ENCODE measurements at places on chromosomes 6 and 20.

DNA sequence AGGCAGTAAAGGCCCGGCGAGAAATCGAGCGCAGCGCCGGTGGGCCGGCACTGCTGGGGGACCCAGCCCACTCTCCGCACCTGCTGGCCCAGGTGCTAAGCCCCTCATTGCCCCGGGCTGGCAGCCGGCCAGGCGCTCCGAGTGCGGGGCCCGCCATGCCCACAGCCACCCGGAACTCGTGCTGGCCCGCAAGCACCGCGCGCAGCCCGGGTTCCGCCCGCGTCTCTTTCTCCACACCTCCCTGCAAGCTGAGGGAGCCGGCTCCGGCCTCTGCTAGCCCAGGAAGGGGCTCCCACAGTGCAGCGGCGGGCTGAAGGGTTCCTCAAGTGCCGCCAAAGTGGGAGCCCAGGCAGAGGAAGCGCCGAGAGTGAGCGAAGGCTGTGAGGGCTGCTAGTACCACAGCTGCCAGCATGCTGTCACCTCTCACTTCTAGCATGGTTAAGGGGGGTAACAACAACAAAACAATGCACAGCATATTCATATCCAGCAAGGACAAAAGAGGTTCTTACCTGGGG is 11.3 kb upstream of the GMPR start:
- DNase-seq = no peak

DNA sequence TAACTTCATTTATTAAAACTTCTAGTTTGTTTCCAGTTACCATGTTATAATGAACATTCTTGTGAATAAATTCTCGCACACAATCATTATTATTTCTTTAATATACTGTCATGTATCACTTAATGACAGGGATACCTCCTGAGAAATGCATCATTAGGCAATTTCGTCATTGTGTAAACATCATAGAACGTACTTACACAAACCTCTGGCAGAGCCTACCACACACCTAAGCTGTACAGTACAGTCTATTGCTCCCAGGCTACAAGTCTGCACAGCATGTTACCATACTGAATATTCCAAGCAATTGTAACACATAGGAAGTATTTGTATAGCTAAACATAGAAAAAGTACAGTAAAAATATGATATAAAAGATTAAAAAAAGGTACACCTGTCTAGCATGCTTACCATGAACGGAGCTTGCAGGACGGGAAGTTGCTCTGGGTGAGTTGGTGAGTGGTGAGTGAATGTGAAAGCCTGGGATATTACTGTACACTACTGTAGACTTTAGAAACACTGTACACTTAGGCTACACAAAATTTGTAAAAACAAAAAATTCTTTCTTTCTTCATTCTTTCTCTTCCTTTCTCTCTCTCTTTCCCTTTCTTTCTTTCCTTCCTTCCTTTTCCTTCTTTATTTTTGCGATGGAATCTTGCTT is 268.2 kb upstream of the SOX4 start:
- no peak for DNase-seq

GRCh38 chr6:113994934-113995342 is 24.0 kb upstream of the HDAC2 start:
- peak; percentile 93 for DNase-seq

- DNase-seq = peak; percentile 30
Measured at GRCh38 chr6:27312146-27312949, at the start of gene POM121L2. Gene POM121L2 (minus strand): TSS chr6:27312273. CDS start chr6:27312170, 103 bp downstream.

DNA sequence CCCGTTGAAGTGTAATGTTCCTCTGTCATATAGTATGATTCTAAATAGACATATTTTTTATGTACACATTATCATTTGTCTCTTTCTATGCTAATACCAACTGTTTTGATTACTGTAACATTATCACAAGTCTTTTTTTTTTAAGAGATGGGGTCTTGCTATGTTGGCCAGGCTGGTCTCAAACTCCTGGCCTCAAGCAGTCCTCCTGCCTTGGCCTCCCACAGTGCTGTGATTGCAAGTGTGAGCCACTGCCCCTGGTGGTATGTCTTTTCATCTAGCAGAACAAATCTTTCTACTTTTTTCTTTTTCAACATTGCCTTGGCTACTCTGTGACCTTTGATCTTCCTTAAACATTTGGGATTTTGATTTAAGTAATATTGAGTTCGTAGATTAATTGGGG is 57.7 kb downstream of the SLX4IP start:
- no peak for DNase-seq

DNA sequence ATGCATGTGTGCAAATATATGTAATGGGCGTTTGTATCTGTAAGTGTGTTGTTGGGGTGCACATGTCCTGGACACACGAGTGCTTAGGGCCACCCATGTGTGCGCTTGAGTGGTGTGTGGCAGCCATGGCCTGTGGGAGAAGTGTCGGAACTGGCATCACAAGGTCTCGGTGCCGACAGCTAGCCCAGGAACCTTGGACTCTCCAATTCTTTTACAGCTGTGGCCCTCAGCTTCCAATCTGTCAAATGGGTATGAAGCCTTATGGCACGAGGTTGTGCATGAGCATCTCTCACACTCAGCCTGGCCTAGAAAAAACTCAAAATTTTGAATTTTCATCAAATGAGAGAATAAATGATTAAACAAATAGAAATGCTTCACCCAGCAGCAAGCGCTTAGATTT is 42.0 kb downstream of the SPDEF start:
- no peak for DNase-seq

- DNase-seq = no peak
Measured at GRCh38 chr20:23080521-23080920, 5.6 kb downstream of the CD93 start.

DNA sequence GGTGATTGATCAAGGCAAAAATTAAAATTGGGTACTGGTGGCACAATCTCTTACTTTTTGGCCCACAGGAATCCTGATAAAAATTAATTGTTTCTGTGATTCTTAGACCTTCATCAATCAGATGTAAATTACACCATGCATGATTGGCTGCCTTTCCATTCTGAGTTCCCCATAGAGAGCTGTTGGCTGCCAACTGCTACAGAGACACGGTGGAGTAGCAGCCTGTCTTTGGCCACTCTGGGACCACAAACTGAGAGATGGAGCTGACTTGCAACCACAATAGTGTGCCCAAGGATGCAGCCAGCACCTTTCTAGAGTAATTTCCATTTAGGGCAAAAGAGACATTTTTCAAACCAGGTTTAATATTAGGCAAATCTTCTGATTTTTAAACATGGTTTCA is 274.3 kb upstream of the MMS22L start:
- no peak for DNase-seq

DNA sequence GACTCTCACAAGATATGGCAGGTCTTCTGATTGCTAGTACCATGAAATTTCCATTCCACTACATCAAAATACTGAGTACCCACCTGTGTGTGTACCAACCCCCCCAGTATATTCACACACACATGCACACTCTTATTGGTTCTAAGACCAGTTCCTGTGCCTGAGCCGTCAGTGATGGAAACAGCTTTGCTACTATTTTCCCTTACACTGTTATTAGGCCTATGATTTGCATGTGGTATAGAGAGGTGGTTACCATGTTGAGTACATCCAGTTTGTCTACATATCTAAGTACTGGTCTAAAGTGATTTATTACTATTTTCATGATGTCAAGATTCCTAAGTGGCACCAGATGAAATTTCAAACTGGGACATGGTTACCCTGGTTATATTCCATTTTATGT is 459.9 kb downstream of the BCKDHB start:
- DNase-seq = no peak

GRCh38 chr6:104887350-104887749 is 27.6 kb upstream of the HACE1 start:
- DNase-seq = peak; percentile 50

DNA sequence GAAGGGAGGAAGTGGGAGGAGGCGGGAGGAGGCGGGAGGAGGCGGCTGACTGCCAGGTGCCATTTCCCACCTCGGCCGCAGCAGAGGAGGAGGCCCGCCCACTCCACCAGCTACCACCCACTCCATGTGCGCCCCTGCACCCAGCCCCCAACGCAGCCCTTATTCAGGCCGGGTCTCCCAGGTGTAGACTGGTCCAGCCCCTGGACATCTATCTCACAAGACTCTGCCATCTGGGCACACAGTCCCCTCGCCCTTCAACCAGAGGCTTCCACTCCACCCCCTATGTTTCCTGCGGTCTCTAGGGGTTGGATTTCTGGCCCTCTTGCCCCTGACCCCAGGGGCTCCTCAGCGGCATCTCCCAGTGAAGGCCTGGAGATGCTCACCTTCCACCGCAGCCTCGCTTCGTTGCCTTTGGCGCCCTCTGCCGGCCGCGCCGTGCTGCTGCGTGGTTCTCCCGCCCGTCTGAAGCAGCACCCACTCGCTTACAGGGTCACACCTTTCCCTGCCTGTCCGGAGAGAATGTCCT is 32.6 kb upstream of the FAM83D start:
- DNase-seq = peak; percentile 31

DNA sequence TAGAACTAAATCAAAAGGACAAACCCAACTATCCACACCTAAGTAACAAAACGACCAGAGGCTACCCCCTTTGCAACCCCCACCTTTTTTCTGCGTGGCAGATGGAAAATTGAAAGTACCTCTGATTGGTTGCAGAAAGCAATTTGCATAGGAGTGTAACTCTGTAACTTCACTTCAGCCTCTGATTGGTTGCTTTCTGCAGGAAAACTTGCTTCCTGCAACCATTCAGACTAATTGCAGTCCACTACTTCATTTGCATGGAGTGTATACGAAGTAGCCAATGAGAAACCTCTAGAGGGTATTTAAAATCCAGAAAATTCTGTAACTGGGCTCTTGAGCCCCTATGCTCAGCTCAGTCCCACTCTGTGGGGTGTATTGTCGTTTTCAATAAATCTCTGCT is 129.1 kb upstream of the OLIG3 start:
- DNase-seq = no peak

GRCh38 chr6:1461207-1461606 is 71.8 kb downstream of the FOXF2 start:
- no peak for DNase-seq

GRCh38 chr6:76592566-76592965 is 520.1 kb upstream of the IMPG1 start:
- no peak for DNase-seq

DNA sequence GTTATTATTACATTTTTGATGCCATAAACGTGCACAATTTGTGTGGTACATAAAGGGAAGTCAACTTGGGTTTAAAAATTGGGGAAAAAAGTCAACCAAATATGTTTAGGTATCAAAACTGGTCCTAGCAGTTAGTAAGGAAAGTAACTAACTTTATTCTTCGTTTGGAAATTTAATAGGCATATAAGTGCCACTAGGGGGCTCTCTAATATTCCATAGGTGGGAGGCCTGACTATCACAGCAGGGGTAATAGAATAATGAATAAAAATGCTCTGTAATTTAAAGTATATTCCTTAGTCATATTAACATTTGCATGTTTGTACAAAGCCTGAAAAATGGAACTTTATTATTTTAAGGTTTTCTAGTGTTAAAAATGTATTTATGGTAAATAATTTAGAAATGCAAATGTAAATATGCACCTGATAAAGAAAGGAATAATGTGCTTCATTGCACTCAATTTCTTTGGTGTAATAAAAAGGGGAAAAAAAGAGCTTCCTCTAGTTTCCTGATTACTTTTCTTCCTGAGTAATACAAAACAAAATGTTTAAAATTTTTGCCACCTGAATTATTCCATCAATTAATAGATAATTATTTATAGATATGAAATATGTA is 125.7 kb upstream of the HDAC2 start:
- DNase-seq = peak; percentile 42

GRCh38 chr20:2879146-2879545 is 5.9 kb downstream of the PTPRA start:
- DNase-seq = peak; percentile 65

DNA sequence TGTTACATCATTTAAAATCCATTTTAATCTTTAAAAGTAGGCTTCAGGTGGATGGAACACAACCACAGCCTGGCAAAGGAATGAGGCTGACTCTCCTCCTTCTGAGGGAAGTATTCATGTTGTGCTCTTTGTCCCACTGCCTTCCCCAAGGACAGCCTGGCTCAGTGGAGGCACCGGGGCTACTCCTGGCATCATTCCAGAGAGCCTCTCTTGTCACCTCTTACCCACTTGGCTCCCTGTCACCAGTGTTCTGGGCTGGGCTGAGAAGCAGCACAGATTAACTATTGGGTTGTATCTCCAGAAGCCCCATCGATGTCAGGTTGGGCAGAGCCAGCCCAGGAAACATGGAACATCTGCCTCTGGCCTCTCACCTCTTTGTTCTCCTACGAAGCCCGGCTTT is 10.7 kb upstream of the TP53INP2 start:
- no peak for DNase-seq

GRCh38 chr20:20839771-20840170 is 127.3 kb upstream of the RALGAPA2 start:
- no peak for DNase-seq

DNA sequence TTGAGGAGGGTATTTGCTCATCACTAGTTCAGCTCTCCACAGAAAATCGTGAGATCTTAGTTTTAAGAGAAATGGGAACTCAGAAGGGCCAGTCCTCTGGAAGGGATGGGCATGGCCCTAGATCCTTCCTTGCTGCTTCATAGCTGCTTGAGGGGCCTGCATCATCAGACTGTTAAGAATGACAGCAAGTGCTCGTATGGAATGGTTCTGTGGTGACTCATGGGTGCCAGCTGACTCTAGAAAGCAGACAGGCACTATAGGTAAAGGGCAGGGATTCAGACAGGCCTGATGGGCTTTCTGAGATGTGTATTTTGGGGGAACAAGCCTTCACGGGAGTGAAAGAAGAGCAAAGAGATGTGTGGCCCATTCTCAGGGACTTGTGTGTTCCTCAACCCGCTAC is 90.8 kb downstream of the MYLK4 start:
- DNase-seq = peak; percentile 44

DNA sequence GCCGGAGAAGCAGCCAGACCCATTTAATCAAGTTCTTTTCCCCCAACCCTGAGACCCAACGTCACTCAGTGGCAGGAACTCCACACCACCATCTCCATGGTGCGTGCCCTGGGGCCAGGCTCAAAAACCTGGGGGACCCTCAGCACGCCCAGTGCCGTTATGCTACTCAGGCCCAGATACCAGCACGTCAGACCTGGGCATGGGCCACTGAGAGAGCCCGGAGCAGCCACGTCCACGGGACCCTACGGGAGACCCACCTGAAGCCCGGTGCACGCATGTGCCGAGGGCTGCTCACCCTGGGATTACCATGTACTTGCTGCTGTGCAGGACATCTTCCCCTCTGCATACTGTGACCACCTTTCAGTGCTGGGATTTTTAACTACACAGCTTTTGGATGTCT is 13.8 kb downstream of the SLC2A4RG start:
- DNase-seq = no peak

GRCh38 chr20:18405826-18406225 is 61.0 kb downstream of the DZANK1 start:
- no peak for DNase-seq

GRCh38 chr6:109515781-109516409 is 32.9 kb upstream of the ZBTB24 start:
- DNase-seq = no peak

GRCh38 chr6:90003069-90003795 is 109.0 kb downstream of the GJA10 start:
- no peak for DNase-seq

DNA sequence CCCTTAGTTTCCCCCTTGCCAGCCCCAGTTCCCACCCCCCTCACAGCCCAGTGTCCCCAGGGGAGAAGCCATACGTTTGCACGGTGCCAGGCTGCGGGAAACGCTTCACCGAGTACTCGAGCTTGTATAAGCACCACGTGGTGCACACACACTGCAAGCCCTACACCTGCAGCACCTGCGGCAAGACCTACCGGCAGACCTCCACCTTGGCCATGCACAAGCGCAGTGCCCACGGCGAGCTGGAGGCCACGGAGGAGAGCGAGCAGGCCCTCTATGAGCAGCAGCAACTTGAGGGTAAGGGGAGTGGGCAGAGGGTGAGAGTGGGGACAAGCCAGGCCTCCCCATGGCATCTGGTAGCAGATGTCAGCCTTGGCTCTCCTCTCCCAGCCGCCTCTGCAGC is 5.1 kb upstream of the DEF6 start:
- DNase-seq = no peak
